ENCODE measurements at places on chromosomes 16 and 17.

GRCh38 chr17:81206166-81206565, 16.6 kb downstream of the CEP131 start:
- DNase-seq: no peak

GRCh38 chr16:83147244-83147643, 520.5 kb downstream of the CDH13 start:
- DNase-seq: no peak

DNA sequence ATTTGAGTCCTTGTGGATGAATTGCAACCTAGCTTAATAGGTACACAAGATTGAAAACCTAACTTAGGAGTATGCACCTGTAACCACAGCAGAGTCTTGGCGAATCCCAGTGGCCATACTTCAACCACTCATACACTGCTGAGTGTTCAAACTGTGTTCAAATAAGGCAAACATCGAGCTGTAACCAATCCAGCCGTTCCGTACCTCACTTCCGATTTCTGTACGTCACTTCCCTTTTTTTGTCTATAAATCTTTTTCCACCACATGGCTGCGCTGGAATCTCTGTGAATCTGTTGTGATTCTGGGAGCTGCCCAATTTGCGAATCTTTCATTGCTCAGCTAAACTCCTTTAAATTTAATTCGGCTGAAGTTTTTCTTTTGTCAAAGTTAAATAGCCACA, 190.6 kb downstream of the MAF start:
- DNase-seq: no peak

- no peak for DNase-seq
These were observed 142.9 kb downstream of the CDK5R1 start for GRCh38 chr17:32629563-32630190.

- no peak for DNase-seq
These were observed 132.1 kb downstream of the HS3ST4 start for GRCh38 chr16:25823891-25824290.

DNA sequence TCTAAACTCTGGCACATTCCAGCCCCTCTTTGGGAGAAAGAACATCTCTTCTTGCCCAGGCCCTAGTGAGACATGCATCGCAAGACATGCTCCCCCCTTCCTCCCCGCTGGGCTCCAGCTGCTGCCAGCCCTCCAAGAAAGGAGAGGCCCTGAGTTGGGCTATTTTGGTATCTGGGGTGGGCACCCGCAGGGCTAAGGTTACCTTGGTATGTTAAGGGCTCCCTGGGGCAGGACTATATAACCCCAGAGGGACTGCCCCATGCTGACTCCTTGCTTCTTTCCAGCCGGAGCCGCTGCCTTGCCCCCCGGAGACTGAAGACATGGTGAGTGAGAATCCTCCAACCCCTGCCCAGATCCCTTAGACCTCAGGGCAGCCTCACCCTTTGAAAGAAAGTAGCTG, at the start of gene MYL11:
MYL11 (plus strand) TSS at position 265 of the 400 bp plus-strand sequence; CDS start at position 321, 56 bp downstream.
- no peak for DNase-seq

DNA sequence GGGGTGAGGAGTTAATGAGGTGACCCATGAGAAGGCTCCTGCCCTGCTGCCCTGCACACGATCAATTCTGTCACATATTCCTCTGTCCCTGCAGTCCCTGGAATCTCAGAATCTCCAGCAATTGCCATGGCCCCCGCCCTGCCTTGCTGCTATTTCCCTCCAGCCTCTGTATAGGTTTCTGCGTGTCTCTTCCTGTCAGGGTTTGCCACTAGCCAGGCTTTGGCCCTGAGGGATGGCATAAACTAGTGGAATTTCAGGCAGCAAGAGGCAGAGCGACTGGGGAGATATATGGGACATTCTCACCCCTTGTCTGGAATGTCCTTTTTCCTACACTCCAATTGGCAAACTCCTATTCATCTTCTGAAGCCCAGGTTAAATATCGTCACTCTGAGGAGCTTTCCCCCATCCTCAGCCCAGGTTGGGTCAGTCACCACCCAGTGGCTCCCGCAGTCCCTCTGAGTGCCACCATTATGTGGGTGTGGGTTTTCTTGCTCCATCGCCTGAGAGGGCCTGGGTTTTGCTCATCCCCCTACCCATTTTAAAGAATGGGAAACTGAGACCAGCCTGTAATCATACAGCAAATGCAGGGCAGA, 15.5 kb upstream of the NATD1 start:
- DNase-seq: no peak

- no peak for DNase-seq
These were observed 1.6 kb upstream of the ATP6V0C start for GRCh38 chr16:2511996-2512734.

DNA sequence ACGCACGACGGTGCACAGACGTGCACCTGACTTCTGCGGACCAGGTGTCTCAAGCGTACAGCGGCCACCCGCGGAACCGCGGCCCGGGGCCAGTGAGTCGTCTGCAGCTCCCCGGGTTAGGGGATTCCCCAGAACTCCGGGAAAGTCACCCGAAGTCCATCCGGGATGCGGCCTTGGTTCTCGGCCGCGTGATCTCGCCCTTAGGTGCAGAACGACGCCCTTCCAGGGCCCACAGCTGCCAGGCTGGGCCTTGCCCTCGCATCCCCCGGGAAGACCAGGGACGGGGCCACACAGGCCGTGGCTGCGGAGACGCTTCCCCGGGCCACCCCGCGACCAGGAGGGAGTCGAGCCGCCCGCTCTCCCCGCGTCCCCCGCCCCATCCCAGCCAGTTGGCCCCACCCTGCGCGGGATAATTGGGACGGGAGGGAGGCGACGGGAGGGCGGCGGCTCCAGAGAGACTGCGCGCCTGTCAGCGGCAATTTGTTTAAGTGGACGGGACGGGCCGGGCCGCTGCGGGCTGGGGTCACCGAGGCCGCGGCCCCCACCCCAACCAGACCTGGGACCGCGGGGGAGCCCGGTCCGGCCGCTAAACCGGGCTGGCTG, 3.6 kb upstream of the TBX2 start:
- DNase-seq: no peak

DNA sequence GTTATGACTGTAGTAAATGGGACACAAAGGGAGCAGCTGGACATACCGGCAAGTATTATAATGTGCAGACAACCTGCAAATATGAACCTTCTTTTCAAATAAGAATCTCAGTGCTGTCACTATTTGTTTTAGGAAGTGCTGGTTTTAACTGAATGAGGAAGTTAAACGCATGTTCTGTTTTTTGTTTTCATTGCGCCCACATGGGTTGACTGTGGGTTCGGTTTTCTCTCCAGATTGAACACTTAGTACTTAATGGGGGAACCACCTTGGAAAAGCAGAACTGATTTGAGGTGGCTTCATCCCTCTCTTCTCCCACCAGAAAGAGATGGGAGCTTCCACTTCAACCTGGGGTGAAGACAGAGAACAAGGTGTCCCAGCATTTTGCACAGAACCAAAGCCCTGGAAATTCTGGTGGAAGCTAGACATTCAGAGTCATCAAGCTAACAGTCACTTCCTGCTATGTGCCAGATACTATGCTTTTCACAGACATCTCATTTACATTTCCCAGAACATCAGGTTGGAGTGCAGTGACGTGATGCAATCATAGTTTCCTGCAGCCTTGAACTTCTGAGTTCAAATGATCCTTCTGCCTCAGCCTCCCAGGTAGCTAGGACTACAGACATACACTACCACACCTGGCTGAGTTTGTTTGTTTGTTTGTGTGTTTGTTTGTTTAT, 149.8 kb downstream of the CDH13 start:
- no peak for DNase-seq

DNA sequence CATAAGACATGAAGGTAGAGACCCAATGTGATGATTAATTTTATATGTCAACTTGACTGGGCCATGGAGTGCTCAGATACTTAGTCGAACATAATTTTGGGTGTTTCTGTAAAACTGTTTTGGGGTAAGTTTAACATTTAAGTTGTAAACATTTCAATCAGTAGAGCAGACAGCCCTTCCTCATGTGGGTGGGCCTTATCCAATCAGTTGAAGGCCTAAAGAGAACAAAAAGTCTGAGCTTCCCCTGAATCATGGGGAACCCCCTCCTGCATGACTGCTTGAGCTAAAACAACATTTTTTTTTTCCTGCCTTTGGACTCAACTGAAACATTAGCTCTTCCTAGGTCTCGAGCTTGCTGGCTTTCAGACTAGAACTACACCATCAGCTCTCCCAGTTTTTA, 327.3 kb upstream of the SOX9 start:
- DNase-seq: no peak

DNA sequence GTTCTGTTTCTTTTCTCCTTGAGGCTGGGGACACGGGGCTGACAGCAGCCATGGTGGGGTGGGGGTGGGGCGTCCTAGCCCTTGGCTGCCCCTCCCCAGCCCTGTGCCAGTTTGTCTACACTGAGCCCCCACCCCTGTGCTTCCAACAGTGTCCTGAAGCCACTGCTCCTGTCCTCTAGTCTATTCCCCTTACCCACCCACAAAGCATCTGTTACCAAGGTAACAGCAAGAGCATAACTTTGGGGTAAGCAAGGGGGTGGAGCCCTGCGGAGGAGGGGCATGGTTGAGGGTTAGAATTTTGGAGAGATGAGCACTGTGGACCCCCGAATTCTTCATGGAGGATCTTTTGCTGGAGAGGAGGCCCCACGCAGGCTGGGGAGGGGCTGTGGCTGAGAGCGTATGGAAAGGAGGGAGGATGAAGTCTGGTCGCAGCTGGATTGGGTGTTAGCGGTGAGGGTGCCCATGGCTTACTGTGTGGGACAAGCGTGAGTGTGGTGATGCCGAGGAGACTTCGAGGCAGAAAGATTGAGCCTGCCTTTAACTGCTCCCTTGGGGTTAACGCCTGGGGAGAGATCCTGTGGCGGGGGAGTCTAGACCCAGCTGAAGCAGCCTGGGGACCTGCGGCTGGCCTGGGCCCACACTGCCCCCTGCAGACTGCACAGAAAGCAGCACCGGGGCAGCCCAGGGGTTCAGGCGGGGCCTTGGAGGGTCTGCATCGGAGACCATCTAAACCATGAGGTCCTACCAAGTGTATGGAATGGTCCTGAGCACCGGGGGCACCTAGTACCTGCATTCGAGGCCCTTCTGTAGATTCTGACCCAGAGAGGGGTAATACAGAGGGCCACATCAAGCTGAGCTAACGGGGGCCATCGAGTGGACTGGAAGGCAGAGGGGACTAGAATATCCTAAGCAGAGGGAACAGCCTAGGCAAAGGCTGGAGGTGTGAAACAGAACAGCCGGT, 6.1 kb upstream of the STAC2 start:
- DNase-seq: no peak

DNA sequence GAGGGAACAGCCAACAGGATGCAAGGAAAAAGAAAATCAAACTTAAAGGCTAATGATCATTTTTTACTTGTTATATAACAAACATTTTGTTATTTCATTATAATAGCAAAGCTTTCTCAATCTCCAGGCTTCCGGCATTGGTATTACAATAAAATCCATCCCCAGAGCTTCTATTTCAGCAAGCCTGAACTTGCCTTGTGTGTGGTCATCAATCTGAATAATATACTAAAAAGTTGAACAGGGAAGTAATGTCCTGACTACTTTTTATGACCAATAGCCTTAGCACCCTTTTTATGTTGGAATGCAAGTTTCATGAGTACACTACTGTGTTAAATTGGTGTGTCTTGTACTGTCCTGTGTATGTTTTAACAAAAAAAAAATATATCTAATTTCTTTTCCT, 27.1 kb upstream of the VWA3A start:
- no peak for DNase-seq

GRCh38 chr16:62596125-62596524, 559.9 kb upstream of the CDH8 start:
- no peak for DNase-seq

DNA sequence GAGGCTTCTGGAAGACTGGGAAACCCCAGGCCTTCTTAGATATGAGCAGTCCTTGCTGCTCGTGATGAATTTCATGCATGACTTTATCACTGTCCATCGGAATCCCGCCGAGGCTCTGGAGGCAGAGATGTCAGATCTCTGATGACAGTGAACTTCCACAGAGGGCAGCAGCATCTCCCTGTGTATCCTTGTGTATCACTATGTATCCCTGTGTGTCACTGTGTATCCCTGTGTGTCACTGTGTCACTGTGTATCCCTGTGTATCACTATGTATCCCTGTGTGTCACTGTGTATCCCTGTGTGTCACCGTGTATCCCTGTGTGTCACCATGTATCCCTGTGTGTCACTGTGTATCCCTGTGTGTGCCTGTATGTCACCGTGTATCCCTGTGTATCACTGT, 160.2 kb upstream of the CHMP6 start:
- DNase-seq: no peak

DNA sequence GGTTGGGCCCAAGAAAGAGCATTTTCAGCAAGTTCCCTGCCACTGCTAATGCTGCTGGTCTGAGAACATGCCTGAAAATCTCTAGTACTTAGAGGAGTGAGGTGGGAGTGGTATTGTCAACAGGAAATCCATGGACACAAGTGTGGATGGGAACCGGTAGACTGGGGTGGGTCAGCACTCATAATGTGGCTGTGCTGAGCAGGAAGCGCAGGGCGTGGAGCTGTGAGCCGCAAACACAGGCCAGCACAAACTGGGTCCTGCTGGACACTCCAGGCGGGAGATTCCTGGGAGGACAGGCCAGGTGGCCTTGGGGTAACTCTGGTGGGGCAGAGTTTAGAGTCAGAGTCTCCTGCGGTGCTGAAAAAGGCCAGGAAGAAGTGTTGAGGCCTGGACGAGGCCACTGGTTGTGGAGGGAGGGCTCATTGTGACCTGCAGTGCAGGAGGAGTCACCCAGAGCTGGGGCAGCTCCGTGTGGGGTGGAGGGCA, 62.6 kb downstream of the BANP start:
- no peak for DNase-seq

DNA sequence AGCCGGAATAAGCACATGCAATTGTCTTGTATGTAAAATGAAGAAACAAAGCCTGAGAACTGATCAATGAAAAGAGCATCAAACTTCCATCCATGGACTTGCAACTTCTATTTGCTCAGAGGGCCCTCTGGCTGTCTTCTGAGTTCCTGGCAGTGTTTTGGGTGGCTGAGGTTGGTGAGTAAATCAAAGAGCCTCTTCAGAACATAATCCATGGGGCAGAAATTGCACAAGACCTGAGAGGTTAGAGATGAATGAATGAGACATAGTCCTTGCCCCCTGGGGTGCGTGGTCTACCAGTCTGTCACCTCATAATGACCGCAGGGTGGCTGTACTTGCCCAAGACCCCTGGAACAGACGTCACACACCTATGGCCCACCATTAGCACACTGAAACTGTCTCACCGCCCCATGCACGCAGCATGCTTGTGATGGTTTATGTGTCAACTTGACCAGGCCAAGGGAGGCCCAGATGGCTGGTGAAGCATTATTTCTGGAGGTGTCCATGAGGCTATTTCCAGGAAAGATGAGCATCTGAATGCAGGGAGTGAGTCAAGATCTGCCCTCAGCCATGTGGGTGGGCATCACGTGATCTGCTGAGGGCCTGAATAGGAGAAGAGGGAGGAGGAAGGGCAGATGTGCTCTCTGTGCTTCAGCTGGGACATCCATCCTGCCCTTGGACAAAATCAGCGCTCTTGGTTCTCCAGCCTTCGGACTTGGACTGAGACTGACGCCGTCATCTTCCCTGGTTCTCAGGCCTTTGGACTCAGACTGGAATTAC, 8.3 kb downstream of the PIK3R6 start:
- DNase-seq: no peak

GRCh38 chr17:76515274-76515949, 14.2 kb upstream of the RHBDF2 start:
- DNase-seq: peak; percentile 65

- no peak for DNase-seq
These were observed 130.8 kb downstream of the CA10 start for GRCh38 chr17:52027620-52028295.

Measured in stimulated activated CD4-positive, alpha-beta T cell treated with anti-CD3 and anti-CD28 coated beads, Interleukin-1b, Interleukin-23, amount 100 ng/mL, for 1 hour (primary cell).